GM12864 (cell line): ENCODE measurements at places on chromosomes 3 and 15.

DNA sequence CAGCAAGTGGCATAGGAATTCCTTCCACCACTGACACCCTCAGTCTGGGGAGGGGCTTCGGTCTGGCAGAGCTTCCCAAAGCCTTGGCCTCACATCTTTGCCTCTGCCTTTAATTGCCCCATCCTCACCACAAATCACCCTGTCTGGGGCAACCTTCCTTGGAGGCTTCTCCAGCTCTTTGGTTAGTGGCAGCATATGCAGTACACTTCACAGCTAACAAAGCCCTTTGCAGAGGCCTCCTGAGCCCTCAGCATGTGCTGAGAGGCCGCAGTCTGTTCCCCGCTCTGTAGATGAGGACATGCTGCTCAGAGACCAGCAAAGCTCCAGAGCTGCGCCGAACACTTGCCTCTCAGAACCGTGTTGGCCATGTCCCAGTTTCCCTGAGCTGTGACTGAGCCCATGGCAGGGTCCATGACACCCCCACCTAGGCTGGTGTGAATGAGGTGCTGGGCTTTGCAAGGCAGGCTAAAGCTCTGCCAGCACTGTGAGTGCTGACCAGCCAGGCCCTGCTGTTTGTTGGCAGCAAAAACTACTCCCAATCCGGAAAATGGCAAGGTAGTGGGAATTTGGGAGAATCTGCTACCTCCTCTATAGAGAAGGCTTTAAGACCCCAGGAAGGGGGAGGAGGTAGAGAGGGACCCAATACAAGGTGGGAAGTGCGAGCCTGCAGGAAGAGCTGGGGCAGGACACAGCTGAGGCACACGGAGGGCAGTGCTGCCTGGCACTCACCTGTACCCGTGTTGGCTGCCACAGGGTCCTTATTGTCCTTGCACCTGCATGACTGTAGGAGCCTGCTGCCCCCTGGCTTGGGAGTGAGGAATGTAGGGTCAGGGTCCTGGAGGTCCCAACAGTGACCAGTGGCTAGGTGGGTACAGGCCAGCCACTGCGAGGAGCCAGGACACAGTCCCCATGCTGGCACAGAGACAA lies 8.4 kb upstream of the KLF15 start:
- no peak for DNase-seq

- no peak for DNase-seq
Observed at GRCh38 chr15:43762824-43763223, 13.9 kb downstream of the ELL3 start.

DNA sequence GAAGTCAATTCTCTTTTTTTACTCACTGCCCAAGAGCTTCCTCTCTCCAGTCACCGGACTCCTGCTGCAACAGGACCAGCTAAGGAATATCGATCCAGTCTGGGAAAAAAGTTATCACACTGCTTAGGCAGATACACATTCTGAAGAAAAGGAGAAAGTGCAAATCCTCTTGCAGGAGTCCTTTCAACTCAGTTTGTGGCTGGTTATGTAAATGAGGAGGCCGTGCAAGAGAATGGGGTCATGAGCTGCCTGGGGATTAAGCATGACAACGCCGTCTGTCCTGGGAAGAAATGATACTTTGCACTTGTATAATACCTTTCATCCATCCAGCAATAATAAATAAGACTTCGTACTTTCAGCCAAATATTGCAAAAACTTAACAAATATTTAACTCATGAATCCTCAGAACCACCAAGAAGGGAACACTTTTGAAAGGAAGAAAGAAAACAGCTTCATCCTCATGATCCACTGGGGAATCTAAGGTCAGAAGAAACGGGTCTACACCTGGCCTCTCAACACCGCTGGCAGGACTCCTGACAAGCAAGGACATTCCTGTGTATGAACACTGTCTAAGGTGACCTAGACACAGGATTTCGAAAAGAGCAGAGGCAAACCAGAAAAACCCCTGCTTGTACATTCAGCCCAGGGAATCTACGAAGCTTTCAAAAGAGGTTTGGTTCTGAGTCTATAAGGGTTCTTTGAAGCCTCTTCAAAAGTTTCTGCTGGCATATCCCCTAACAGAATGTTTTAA lies 13.1 kb upstream of the WWTR1 start:
- no peak for DNase-seq

- no peak for DNase-seq
Observed at GRCh38 chr3:123782488-123782887, 101.6 kb downstream of the MYLK start.

DNA sequence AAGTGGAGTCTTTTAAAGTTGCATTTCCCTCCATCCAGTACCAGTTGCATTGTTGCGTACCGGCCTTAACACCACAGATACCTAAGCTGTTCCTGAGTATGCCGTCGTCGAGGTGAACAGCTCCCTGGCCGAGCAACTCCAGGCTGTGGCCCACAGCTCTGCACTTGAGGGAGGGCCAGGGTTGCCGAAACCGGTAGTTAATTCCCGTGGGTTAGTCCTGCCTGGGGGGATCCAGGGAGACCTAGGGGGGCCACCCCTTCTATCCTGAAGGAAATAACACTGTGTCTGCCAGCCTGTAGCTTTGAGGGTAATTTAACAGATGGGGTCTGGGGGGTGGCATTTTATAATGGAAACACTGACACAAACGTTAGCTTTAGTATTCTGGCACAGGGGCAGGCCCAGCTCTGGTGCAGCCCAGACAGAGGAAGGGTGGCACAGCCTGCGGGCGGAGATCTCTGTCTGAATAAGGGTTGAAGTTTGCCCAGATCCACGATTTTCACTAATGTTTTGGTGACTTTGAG lies 60.8 kb downstream of the RGMA start:
- no peak for DNase-seq

DNA sequence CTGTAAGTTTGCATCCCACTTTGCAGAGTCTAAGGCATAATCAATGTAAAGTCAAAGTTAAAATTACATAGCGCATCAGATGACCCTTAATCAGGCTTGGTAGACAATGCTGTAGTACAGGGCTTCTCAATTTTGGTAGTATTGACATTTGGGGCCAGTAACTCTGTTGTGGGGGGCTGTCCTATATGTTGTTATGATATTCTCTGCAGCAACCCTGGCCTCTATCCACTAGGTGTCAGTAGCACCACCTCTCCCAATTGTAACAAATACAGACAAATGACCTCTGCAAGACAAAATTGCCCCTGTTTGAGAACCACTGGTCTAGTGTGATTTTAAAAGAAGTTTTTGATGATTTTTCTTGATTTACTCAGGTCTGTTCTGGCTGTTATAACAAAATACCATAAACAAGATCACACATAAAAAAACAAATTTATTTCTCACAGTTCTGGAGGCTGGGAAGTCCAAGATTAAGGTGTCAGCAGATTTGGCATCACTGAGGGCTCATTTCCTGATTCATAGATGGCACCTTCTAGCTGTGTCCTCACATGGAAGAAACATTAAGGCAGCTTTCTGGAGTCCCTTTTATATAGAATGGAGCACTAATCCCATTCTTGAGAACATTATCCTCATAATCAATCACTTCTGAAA lies 37.6 kb upstream of the SLC9A9 start:
- peak; percentile 42 for DNase-seq

DNA sequence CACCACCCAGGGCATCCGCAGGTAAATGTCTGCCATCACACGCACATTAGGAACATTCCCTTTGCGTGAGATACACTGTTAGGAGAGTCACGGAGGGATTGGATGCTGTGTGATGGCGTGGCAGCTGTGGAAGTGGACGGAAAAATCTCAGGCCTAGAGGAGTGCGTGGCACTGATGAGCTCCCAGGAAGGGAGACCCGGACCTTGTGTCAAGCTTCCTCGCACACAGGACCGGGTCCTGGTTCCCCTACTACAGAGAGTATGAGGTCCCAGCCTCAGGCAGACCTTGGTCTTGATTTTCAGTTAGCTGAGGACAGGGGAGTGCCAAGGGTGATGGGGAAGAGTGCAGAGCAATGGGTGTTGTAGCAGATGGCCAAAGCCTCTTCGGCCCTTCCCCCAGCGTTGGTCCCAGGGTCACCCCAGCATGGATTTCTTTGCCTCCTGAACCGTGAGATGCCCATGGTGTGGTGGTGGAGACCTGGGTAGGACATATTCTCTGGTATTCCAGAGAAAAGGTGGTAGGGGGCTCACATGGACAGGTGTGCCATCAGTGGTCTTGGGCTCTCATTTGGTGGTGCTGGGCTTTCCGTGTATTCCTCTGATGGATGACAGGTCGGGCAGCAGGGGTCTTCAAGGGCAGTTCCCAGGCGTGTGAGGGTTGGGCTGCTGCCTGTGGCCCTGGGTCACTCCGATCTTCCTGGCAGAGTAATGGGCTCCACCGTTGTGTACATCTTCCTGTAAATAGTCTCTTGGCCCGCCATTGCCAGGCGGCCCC lies 105.1 kb downstream of the SNRPN start:
- DNase-seq, result no peak

DNA sequence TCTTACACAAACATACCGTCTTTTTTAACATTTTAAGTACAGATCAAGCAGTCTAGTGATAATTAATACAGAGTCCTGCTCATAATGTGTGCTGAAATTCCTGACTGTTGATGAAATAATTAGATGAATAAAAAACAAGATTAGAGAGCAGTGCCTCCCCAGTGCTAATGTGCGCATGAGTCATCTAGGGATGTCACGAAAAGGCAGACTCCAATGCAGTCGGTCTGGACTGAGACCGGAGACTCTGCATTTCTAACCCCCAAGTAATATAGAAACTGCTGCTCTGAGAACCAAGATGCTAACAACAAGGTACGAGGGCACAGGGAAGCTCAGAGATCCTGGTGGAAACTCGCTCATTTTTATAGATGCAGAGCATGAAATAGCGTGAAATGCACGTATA lies 61.4 kb downstream of the COL8A1 start:
- DNase-seq, result no peak

DNA sequence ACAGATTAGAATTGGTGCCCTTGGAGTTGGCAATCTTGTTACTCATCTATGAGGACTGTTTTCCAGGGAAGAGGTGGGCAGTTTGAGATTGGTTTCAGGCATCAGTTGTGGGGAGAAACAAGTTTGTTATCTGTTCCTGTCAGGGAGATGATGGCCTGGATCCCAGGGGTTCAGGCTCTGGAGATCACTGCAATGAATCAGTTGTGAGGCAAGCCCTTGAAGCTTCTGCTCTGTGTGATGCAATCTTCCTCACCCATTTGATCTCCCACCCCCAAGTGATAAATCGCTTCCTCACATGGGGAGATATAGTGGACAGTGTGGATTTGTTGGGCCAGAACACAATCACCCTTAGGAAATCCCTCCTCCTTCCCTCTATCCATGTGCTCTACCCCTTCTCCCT lies 276.6 kb upstream of the LRTM1 start:
- no peak for DNase-seq

DNA sequence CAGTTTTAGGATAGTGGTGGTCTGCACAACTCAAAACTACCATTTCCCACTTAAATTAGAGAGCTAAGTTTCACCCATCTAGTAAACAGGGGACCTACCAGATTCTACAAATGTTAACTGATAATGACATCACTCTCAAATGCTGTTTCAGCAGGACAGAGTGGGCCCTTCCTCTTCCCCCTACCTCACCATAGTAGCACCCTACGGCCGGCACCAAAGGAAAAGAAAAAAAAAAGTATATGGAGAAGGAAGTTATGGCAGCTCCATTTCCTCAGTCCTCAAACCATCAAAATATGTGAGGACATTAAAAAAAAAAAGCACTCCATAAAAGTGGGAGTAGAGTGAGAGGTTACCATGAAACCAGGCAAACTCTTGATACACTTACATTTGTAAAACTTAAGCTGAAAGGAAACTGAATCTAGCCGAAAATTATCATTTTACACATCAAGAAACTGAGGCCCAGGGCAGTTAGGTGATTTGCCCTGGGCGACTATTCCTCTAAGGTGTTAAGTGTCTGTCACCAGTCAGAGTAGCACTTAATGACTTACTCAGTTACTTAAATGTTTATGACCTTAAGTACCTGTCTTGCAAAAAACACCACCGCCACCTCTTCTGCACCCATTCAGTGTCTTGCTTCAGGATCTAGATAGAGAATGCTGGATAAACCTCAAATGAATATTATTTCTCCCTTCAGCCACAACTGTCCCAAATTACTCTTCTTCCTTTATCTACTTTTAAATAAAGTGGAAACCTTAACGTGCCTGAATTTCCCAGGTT lies 2.7 kb downstream of the MSL2 start:
- no peak for DNase-seq

DNA sequence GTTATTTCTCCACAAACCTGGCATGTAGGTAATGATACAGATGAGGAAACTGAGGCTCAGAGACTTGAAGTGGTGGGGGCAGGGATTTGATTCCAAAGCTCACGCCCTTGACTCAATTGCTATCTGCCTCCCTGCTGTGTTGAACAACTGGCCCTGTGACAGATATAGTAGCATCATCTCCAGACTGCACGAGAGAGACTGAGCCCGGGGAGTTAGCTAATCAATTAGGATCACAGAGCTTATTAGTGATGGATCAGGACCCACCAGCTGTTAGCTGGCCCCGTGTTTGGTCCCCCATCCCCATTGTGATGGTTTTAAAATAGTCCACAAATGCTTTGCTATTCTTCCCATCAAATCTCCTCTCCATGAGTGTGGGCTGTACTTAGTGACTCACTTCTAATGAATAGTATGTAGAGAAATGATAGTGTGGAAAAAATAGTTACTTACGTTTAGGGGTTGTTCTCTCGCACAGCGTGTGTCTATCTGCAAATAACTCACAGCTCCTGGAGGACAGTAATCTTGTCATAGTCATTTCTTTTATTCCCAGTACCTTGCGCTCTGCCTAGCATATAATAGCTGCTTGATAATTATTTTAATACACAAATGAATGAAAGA lies 74.4 kb upstream of the KLF13 start:
- no peak for DNase-seq

DNA sequence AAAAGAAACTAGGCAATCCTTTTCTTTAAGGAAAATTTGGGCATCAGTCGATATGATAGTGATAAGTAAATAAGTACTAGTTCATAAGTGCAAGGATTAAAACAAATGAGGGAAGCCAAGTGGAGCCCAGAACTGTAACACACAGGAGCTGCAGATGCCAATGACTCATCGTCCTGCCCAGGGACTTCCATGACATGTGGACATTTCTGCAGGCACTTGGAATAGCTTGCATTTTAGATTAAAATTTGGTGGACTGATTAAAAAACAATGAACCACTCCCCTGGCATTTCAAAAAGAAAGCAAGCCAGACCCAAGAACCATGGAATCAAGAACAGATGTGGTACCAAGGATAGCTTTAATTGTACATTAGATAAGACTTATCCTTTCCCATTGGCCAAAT lies 2.9 kb downstream of the SAMD7 start:
- no peak for DNase-seq

- no peak for DNase-seq
Observed at GRCh38 chr15:50365971-50366370, 11.0 kb upstream of the GABPB1 start.

DNA sequence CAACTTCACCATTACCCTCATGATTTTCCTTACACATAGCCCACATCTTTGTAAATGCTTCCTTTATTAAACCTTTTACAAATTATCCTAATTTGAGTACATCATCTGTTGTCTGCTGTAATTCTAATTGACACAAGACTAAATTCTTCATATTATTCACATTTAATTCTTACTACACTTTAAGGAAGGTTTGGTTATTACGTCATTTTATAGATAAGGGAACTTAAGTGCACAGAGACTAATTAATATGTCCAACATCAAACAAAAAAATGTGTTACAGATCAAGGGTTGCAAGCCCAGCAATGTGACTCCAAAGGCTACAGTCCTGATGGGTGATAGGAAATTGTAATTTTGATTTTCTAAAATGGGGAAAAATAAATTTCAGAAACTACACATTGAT lies 289.1 kb upstream of the ZNF385D start:
- no peak for DNase-seq
